ENCODE measurements at places on chromosomes 7 and 10.
A peak's percentile ranks its signal among the peaks of the same experiment; 100 is the strongest.

DNA sequence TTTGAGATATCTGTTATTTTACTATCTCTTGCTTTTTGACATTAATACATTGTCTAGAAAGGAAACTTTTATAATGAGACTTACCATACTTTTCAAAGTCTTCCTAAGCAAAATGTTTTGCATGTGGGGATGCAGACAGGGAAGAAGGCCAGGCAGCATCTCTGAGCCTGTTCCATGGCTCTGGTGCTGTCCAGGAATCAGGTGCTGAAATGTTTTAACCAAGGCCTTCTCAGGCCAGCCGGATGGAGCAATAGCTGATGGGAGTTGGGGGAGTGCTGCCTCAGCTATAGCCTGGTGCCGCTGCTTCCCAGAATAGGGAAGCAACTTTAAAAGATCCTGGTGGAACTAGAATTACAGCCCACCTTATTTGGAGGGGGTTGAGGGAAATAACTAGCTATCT lies 38.5 kb downstream of the CRTAC1 start:
- DNase-seq: no peak

DNA sequence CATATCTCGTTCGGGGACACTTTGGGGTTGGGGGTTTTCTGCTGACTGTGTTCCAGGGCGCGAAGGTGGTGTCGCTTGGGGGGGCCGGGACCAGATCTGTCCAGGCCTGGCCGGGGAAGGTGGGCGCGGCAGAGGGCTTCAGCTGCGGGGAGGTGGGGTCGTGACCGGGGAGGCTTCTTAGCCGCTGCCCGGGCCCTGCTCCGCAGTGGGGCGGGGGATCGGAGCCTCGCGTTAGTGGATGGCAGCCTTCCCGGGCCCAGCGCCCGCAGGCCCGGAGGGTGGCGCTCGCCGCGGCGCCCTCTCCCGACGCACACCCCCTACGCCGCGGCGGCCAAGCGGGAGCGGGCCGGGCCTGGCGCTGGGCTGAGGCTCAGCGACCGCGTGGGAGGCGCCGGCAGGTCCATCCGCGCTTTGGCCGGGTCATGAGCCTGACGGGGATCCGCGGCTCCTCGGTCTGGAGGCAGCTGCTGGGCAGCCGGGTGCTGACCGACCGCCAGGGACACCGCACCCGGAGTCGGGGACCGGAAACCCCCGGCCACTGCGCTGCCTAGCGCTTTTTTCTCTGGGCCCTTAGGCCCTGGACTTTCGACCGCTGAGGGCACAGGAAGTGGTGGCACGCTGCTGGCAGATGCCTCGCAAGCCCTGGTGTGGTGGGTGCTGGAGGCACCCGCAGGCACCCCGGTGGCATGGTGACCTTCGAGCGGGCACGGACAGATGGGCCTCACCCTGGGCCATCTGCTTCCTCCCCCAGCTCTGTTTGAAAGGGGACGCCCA lies 1.2 kb downstream of the AGAP3 start:
- DNase-seq: no peak

- DNase-seq: no peak
Measured at GRCh38 chr10:80081801-80082750, 3.6 kb downstream of the TMEM254 start.

DNA sequence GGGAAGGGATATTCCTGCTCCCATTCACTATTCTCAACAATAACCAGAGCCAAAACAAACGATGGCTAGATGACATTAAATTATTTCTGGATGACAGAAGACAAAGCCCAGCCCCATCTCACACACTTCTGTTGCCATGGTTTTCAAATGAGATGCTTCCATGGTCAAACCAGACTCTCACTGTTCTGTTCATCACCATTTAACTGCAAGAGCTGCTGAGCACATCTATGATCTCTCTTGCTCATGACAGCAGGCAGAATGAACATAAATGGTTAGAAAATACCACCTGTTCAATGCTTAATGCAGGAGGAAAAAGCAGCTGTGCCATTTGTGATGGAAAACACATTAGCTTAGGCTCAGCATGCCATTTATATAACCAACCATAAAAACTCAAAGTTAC lies 758.6 kb upstream of the ZWINT start:
- no peak for DNase-seq

DNA sequence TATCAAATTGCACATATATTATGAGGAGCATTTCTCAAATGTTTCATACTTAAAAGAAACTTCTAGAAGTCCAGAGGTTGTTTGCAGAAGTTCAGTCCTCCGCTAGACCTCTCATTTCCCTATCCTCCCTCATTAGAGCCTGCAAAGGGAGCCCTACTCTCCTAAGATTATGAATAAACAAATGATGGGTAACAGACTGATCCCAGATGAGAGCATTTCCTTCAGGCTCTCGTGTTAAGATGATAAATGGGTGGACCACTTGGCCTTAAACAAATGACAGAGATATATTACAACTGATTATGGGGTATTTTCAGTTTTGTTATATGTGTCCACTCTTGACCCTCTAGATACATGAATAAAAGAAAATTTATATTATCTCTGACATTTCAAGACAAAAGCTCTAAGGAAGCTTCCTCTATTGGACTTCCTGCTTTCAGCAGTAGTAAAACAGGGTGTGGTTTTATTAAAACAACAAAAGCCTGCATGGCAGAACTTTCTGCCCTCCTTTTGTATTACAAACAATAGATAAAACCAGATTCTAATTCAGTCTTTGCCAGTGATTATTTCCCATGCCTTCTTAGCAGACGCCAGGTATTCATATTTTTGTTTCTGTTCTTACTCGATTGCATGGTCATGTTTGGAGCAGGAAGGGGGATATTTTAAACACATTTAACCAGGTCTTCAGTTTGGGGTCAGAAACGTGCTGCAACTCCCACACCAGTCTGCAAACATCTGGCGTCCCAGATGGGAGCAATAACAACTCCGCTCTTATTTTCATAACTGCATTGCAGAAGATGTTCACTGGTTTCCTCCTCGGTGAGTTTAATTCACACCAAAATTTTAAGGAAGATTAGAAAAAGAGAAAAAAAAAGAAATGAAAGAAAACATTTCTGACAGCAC lies 52.4 kb upstream of the FAM204A start:
- DNase-seq: no peak

GRCh38 chr10:89256340-89256739 lies 4.8 kb upstream of the LIPA start:
- no peak for DNase-seq

- DNase-seq: no peak
Measured at GRCh38 chr7:93920496-93921182, 896 bp upstream of the GNG11 start.

DNA sequence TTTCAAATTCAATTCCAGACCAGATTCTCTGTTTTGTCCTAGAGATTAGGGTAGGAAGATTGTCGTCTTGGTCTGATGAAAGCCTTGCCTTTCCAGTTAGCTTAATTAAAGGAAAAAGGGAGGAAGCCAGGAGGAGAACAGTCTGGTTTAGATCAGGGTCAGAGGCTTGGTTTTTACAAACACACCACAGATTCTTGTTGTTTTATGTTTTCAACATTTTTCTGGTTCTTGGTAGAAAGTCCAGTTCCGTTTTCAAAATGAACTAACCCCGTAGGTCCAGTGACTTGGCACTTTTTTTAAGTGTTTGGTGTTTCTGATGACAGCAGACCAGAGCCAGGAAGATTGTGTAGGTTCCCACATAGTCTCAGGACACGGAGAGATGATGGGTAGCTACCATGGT lies 167.1 kb upstream of the INHBA start:
- DNase-seq: no peak

DNA sequence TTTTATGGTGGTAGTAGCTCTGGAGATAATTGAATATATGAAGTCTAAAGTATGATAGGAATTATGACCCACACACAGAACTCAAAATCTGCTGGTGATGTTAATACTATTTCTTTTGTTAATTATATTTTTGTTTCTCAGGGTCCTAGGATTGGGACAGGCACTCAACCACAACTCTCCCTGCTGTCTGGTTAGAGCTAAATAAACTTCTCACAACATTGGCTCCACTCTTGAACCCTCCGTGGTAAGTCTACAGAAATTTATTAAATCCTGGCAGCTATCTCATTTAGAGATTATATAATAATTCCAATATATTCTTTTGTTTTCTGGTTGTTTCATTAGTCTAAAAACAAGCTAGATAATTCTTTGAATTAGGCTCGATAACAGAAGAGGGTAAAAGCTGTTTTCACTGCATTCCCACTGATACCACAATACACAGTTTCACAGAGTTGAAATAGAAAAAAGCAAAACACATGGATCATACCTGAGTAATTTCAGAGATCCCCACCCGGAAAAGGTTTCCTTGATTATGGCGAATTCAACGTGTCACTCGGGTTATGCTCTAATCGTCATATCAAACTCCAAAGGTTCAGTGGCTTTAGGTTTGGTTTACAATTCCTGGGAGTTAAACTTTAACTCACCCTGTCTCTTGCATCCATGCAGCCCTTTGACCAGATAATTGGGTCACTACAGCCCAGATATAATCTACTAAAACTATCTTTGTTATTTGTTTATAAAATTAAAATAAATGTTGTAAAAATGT lies at the start of gene A1CF:
Gene A1CF, minus strand, starts transcription at position 531 of the 763 bp plus-strand sequence. CDS start 25,687 bp downstream, outside the sequence.
- no peak for DNase-seq

DNA sequence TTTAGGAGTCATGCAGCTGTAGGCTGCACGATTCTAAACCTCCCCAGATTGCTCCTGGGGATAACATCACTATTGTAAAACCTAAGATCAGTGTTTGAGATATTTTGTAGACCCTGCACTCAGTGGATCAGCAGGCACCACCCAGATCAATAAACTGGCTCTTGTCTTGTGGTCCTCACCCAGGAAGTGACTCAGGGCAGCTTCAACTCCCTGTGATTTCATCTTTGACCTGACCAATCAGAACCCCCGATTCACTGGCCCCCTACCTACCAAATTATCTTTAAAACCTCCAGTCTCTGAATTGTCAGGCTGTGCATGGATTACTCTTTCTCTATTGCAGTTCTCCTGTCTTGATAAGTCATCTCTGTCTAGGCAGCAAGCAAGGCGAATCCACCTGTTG lies 25.7 kb downstream of the ARL5B start:
- DNase-seq: no peak

DNA sequence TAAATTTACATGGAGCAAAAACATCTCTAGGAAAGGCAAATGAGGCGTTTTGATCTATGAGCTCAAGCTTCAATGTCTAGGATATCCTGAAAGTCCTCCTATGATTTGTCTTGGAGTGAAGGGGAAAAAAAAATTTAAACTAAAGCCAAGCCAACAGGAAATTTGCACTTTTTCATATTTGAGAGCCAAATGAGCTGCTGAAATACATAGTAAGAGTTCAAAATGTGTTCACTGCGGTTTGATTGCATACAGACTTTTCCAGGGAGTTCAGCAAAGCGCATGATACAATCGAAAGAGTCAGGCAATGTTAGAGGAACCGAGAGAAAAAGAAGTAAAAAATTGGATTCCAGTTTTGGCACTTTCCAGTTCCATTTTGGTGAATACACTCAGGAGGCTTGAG lies 633.4 kb upstream of the MGMT start:
- DNase-seq: no peak

GRCh38 chr7:108459922-108460551 lies 3.8 kb upstream of the NRCAM start:
- peak; percentile 4 for DNase-seq

- no peak for DNase-seq
Measured at GRCh38 chr10:84946904-84947303, 618.5 kb downstream of the CCSER2 start.

- DNase-seq: no peak
Measured at GRCh38 chr7:38630720-38631673, at the start of gene AMPH. AMPH (minus strand) TSS chr7:38631373; CDS start chr7:38631351, 22 bp downstream.

DNA sequence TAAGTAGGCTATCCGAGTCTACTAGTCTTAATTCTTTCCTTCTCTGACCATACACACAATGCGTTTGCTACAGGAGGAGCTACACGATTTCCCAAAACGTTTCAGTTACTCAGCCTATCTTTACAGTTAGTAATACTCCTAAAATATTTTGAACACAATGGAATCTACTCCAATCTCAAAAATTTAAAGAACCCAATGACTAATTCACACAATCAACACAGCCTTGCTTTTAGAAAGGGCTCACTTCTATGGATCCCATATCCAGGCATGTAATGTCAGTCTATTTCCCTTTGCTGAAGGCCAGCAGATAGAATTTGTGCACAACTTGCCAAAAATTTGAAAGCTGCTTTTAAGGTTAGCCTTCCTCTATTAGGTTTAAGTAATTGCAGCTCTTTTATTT lies 107.2 kb downstream of the VPS41 start:
- DNase-seq: no peak

DNA sequence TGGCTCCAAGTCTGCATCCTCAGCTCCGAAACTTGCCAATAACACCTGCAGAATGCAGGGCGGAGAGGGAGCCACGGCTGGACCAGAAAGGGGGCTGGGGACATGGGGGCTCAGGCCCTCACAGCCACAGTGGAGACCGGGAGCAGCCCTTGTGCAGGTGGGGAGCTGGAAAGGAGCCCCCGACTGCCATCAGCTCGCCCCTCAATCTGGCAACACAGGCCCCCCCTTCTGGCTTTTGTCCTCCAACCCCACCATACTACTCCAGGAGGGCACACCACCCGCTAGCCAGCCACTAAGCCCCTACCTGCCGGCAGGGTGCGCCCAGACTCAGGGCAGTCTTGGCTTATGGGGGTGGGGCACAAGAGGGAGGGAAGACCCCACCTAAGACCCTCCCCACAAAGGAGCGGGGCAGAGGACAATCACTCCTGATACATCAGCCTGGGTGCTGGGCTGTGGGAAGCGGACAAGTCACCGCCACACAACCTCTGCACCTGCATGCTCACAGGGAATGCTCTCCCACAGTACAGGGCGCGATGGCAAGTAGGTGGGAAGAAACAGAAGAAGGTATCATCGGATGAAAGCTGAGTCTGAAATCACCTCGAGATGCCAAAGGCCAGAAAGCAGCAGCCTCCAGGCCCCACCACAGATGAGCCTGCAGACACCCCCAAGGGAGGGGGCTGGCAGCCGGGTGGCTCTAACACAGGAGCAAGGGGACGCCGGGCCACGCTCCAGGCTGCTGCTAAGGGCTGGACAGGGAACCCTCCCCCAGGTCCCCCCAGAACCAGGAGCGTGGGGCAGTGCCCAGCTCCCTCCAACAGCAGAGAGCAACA lies 265.3 kb downstream of the ELFN1 start:
- DNase-seq: no peak

DNA sequence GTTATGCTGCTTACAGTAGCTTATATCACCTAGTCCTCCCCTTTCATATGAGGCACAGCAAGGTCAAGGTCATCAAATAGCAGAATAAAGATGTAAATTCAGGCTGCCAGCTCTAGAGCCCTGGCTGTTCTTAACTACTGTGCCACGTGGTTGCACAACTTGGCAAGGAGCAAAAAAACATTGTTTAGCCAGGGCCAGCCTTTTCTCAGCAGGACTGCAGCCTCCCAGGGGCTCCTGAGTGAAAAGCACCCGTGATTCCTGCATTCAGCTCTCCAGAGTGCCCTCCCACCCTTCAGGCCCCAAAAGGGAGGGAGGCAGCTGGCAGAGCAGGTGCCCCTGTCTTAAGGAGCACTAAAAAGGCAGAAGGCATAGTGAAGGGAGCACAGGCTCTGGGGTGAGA lies 31.8 kb upstream of the TM9SF3 start:
- no peak for DNase-seq

DNA sequence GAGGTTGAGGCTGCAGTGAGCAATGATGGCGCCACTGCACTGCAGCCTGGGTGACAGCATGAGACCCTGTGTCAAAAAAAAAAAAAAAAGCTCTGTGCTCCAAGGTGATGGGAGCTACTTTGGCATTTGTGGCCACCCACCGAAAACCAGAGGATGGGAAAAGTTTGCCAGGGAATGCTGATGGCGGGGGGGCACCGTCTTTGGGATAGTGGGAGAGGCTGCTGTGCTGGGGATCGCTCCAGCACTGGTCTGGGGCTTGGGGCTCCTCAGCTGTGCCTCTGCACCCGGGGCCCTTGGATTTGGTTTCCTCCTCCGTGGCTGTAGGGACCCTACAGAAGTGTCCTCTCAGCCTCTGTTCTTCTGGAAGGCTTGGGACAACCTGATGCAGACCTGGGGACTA lies 11.7 kb upstream of the RAMP3 start:
- no peak for DNase-seq
